ENCODE measurements at places on chromosomes 3 and 15.

DNA sequence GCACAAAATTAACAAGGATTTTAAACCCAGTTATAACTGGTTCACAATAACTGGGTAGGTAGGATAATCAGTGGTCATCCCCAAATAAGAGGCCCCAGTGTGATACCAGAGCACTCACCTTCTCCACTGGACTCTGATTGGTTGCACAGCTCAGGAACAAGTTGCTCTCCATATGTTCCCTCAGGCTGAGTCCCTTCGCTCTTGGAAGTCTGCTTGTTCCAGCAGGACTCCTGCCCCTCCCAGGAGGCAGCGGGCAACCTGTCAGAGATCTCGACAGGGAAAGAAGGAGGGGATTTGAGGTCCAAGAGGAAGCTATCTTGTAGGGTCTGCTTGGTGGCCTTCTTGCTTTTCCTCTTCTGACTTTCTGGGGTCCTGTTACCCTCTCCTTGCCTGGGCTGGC, 51.6 kb upstream of the HEG1 start:
- DNase-seq = no peak

DNA sequence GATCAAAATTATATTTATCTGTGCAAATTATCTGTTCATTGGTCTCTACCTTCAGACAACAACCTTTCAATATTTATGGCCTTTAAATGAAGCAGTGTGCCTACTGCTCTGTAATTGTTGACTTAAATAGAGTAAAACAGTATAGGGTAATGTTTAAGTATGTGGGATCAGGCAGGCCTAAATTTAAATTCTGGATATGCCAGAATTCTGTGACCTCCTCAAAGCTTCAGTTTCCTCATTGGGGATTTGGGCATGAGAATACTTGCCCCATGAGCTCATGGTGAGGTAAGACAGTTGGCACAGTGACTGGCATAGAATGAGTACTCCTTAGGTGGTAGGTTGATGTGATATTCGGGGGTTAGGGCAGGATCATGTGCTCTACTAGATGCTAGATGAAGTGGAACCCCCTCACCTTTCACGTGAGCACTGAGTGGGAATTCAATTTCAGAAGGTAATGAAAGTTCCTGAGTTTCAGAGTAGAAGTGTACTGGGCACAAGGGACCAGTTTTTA, 14.9 kb downstream of the ARL8B start:
- DNase-seq = no peak

DNA sequence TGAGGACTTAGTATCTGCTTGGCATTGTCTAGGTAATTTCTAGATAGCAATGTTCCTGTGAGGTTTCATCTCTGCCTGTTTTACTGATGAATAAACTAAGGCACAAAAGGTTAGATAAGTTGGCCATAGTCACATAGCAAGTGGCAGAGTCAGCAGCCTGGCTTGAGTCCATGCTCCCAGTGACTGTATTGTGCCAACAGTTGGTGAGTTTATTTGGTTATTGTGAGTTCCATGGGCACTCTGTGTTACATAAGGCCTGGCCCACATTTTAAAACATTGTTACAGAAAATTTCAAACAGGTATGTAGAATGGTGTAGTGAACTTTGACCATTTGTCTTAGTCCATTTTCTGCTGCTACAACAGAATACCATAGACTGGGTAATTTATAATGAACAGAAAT, 15.2 kb downstream of the MCM2 start:
- DNase-seq = no peak

GRCh38 chr3:189985948-189986347, 134.7 kb downstream of the P3H2 start:
- no peak for DNase-seq

DNA sequence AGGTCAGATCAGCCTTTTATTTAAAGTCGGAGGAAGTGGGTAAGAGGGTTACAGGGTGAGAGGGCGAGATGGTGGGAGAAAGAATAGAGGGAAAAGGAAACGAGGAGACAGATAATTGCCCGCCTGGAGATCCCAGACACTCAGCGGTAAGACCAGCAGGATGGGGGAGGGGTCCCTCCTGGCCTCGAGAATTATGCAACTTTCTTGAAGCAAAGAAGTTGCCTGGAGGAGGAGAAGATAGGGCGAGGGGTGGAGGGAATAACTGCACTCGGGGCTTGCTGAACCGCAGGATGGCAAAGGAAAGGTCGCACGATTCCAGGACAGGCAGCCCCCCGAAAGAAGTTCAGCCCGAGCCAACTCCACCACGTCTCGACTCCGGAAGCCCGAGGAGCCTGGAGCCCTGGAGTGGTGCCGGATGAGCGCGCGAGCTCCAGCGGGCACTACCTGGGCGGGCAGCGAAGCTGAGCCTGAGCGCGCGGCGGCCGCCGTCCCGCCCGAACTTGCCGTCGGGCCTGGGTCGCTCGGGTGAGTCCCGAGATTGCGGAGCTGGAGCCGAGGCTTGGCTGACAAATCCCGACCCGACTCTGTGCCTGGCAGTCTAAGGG, 402 bp downstream of the WWTR1 start:
- no peak for DNase-seq

- peak; percentile 40 for DNase-seq
These were observed 37.8 kb upstream of the USP3 start for GRCh38 chr15:63466378-63467192.

GRCh38 chr3:83498361-83499016, 1460.3 kb upstream of the CADM2 start:
- DNase-seq = no peak
